ENCODE measurements at places on chromosomes 6 and 20.
A peak's percentile ranks its signal among the peaks of the same experiment; 100 is the strongest.

- no peak for DNase-seq
Observed at GRCh38 chr6:53360093-53360912, 11.6 kb upstream of the ELOVL5 start.

DNA sequence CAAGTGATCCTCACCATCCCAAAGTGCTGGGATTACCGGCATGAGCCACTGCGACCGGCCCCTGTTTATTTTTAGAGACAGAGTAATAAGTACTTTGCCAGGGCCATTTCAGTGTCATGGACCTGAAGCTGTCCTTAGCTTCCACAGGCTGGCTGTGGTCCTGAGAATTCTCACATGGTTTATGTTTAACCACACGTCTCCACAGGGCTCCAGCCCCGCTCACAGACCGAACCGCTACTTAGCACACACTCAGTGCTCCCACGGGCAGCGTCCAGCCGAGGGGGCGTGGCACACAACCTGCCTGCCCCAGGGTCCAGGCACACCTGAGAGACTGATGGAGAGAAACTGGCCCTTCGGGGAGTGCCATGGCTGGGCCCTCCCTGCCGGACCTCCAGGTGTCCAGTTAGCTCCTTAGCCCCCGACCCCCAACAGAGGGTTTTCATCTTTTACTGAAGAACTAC, 11.7 kb downstream of the ACSS1 start:
- no peak for DNase-seq

DNA sequence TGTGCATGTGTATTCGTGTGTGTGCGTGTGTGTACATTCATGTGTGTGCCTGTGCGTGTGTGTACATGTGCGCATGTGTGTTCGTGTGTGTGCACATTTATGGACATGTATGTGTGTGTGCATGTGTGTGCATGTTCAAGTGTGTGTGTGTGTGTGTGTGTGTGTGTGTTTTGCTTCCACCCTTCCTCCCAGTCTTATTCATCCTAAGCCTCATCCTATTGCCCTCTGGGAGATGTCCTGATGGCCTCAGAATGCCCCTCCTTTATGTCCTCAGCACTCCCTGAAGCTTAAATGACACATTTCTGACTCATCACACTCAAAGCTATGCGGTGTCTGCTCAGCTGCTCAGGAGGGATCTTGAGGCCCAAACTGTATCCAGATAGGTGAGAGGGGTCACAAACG, 76.6 kb upstream of the CCDC167 start:
- DNase-seq, result no peak

DNA sequence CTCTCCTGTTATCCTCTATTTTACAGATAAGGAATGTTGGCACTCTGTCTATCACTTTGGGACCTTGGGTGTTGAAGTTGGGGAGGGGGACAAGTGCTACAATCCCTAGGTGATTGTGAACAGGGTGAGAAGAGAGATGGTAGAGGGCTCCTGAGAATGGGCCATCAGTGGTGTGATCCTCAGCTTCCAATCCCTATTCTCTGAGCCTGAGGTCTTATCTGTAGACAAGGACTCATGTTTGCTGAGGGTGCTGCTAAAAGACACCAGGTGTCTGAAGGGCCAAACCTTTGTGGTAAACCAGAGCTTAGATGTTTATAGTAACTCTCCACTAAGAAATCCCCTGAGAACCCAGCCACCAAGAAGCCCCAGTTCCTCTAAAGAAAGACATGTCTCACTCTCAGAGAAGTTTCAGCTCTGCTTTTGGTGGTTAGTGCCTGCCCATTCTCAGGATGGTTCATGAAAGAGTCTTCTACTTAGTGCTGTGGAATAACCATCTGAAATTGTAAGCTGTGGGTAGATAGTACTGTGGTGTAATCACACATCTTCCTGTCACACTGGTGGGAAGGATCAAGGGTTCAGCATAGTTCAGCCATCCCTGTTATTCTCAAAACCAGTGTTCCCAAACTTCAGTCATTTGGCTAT, 58.2 kb upstream of the IL20RA start:
- DNase-seq, result peak; percentile 14

- DNase-seq, result no peak
Observed at GRCh38 chr6:90202156-90202555, 94.5 kb downstream of the BACH2 start.

DNA sequence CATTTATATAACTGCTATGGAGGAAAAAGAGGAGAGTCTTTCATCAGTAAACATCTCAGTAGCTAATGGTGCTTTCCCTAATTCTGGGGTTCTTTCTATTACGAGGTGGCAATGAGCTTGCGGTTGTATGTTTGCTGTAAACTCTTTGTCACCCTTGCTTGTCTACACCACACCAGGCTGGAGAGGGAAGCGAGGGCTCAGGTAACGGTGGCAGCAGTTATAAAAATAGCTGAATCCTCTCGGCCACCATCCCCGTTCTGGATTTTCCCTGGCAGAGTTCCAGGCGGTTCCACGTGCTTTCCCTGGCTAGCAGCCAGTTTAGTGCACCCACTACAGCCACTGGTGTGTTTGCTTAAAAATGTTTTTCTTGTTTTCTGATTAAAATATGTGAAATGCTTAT, 39.0 kb downstream of the MAS1 start:
- DNase-seq, result peak; percentile 83

DNA sequence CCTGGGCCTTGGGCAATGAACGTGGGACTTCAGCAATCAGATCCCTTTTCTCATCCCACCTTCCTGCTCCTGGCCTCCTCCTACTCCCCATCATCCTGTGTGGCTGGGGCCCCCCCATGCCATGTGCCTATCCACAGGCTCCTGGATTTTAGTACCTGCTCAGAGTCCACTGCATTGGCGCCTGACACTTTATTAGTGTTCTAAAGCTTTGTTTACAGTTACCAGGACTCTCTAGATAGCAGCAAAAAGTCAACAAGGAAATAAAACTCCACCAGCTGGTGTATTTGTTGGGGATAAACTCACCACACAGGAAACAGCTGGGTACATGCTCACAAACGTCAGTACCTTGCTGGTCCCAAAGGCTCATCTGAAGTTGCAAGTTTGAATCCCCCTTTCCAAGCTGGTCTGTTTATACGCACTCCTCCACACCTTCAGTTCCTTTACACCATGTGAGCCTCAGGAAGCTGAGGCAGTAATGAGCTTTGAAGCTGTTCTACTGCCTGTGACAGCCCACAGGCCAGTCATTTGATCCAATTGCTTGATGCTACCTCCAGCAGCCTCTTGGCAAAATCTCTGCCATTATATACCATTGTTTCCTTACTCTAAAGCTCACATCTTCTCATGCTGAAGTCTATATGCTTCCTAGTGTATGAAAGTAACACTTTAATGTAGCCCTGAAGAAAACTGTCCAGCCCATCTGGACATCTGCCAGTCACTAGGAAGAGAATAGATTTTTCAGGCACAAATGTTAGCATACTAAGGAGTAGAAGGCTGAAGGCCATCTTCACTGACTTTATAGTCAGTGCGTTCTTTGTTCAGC, 76.6 kb downstream of the ANKEF1 start:
- no peak for DNase-seq

GRCh38 chr20:53547664-53548239, 45.9 kb downstream of the ZNF217 start:
- DNase-seq, result peak; percentile 31

DNA sequence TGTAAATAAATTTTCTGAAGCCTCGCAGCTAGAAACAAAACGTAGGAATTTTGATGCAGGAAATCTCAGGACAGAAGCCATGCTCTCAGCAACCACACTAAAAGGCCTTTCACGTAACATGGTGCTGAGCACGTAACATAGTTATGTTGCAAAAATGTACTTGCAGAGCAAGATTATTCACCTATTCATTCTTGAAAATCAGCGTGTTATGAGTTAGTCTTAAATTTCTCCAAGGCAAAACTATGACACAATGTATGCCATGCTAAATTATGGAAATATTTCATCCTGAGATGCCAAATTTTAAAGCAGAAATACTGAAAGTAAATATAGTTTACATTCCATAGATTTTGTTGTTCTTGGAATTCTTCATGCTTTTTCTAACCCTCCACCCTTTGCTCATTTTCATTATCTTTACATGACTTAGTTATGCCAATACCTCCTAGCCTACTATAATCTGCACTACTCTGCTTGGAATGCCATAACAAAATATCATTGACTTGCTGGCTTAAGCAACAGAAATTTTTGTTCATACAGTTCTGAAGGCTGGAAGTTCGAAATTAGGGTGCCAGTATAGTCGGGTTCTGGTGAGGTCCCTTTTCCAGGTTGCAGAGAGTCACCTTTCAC, 179.8 kb upstream of the BMP5 start:
- no peak for DNase-seq

- DNase-seq, result no peak
Observed at GRCh38 chr6:34587851-34588250, 31.7 kb upstream of the SPDEF start.

DNA sequence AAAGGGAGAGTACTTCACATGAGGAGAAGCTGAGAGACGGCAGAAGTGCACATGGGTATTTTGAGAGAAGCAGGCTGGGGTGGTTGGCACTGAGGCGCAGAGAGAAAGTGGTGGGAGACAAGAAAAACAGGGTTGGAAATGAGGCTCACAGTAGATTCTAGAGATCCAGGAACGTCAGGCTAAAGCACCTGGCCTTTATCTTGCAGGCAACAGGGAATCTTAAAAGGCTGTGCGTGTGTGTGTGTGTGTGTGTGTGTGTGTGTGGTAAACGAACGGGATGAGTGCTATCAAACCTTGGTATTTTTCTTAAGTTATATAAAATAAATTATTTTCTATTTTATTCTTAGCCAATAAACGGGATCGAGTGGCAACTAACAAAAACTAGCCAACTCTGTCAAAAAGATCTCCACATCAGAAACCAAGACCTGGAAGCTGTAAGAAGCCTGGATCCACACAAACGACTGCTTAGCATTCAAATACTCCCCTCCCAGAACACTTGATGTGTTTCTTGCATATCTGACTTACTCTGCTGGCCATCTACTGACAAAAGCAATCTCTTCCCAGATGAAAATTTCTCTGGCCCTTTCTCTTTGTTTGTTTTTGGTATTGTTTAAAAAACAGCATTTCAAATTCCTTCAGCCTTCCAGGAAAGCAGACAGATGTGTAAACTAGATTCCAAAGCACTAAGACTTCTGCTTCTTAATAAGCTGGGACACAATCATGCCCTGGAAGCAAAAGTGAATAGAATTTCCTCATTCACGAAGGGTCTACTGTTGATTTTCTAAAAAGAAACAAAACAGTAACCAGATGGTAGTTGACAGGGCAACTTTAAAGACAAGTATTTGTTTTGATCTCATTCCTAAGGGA, 44.8 kb upstream of the FABP7 start:
- DNase-seq, result no peak

GRCh38 chr6:9563568-9563967, 851.3 kb downstream of the TFAP2A start:
- no peak for DNase-seq

DNA sequence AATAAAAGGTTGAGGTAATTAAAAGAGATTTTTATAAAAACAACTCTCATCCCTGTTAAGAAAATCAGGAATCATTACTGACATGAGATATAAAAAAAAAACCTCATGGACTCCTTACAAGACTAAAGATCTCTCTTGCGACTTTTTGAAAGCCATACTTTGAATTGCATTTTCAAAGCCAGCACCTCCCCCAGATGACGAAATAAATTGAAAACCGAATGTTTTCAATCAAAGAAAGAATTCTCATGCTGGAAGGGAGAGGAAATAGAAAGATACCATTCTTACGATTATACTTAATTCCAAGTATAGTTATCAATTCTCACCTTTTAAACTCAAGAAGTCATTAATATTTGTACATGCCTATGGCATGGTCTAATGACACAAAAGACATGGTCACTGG, 452.3 kb downstream of the GJA1 start:
- DNase-seq, result no peak

DNA sequence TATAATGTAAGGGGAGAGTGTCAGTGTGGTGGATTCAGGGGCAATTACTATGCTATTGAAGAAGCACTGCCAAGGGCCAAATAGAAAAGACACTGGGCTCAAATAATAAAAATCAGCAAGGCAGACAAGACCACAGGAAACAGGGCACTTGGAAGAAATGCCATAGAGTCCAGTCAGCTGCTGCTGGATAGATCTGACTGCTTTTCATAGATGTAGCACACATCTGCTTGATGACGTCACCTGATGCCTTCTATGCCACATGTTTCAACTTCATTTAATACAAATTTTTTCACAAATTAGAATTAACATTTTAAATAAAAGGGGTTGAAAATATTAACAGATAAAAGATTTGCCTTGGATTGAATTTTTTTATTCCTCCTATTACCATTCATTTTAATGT, 23.9 kb upstream of the AHI1 start:
- no peak for DNase-seq
